ENCODE measurements at places on chromosomes 5 and 9. TPM values are rescaled to one million over a fixed set of nuclear protein-coding genes. Genes with fewer than 3 reads are reported as not detected.

DNA sequence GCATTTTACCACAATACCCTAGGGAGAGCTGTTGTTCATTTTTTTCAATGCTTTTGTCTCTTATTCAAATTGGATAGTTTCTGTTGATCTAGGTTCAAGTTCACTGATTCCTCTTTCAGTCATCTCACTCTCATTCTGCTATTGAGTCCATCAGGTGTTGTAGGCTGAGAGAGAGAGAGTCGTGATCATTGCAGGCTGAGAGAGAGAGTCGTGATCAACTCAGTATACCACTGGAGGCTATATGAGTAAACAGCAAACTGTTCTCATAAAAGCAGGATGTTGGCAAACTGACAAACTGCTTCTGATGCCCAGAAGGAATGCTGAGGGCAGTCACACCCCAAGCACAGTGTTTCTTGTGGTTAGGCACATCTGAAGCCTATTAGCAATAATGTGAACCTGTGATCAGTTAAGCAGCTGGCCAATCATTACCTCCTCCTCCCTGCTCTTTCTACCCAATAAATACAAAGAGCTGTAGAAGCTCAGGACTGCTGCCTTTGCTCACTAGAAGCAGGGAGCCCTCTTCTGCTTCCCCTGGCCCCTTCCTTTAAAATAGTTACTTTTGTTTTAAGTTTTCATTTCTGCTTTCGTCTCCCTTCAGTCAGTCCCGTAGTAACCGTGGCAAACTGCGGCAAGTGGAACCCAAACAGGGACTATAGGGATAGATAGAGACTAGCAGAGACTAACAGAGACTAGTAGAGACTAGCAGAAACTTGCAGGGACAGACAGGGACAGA is 476.1 kb upstream of the ACO1 start:
- H3K27me3 ChIP-seq = no peaks in the 10 kb centered on the region
- H3K4me1 ChIP-seq = no peaks in the 10 kb centered on the region
- H3K36me3 ChIP-seq = no peaks in the 10 kb centered on the region
- no peak overlapping the region for H3K4me3 ChIP-seq
- DNase-seq = no peak
- H3K27ac ChIP-seq = no peak overlapping the region

DNA sequence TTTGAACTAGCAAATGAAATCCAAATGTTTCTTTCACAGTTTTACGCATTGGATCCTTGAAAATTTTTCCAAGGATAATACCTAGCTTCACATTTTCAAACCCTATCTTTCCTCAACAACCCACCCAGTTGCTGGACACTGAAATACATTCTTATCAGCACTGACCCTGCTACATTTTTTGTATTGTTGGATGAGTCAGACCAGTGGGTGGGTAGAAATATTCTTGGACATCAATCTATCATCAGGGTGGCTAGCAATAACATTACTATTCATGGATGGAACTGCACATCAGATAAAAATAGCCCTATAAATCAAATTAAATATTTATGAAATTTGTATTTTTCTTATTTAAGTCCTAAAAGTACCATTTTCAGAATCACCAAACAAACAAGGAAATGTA is 407.4 kb upstream of the IZUMO3 start:
- no peaks in the 10 kb centered on the region for H3K27me3 ChIP-seq
- H3K4me3 ChIP-seq = no peak overlapping the region
- no peaks in the 10 kb centered on the region for H3K4me1 ChIP-seq
- H3K27ac ChIP-seq = no peak overlapping the region
- no peaks in the 10 kb centered on the region for H3K36me3 ChIP-seq
- no peak for DNase-seq

- no peaks in the 10 kb centered on the region for H3K36me3 ChIP-seq
- DNase-seq = no peak
- H3K4me3 ChIP-seq = no peak overlapping the region
Measured at GRCh38 chr9:91428927-91429351, 5.3 kb upstream of the NFIL3 start.

- no peak overlapping the region for H3K4me3 ChIP-seq
- peaks cover 10% of the 10 kb centered on the region for H3K27me3 ChIP-seq
- no peaks in the 10 kb centered on the region for H3K4me1 ChIP-seq
- H3K36me3 ChIP-seq = no peaks in the 10 kb centered on the region
- DNase-seq = no peak
- no peak overlapping the region for H3K27ac ChIP-seq
Measured at GRCh38 chr9:133076691-133077090, 14.9 kb downstream of the CEL start.

DNA sequence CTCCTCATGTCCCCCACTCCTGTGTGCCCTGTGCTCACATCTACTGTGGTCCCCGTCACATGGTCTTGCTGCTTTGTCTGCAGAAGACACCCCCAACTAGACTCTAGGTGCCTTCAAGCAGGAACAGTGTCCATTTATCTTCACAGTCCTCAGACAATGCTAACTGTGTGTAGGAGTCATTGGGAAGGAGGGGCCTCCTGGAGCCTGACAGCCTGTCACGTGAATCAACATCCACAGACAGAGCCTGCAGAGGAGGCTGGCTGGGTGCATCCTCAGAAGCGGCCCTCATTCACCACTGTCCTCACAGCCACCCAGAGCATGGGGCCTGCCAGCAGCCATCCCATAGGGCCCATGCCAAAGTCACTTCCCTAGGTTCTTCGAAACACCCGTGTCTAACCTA is 98.7 kb downstream of the MED10 start:
- H3K36me3 ChIP-seq = no peaks in the 10 kb centered on the region
- no peak for DNase-seq
- no peak overlapping the region for H3K27ac ChIP-seq

DNA sequence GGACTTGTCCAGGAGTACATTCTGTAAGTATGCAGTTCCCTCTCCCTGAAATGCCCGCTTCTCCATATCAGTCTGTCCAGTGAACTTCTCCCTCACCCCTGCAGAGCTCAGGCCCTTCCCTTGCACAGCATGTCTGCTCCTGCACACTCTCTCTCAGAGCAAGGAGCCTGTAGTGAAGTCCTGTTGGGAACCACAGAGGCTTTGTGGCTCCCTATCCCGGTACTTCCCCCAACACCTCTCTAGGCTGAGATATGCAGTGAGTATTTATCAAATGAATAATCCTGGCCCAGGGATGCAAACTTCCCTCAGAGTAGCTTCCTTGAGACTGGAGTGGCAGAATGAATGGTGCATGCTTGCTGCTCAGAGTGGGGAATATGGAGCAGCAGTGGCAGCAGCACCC is 48.8 kb downstream of the POC5 start:
- no peak overlapping the region for H3K4me3 ChIP-seq
- no peak overlapping the region for H3K27ac ChIP-seq
- H3K4me1 ChIP-seq = peaks cover 23% of the 10 kb centered on the region
- no peaks in the 10 kb centered on the region for H3K27me3 ChIP-seq
- no peaks in the 10 kb centered on the region for H3K36me3 ChIP-seq
- no peak for DNase-seq

- DNase-seq = no peak
- H3K27ac ChIP-seq = no peak overlapping the region
- peaks cover 68% of the 10 kb centered on the region for H3K4me1 ChIP-seq
Measured at GRCh38 chr5:142979636-142980035, 209.5 kb downstream of the ARHGAP26 start.

DNA sequence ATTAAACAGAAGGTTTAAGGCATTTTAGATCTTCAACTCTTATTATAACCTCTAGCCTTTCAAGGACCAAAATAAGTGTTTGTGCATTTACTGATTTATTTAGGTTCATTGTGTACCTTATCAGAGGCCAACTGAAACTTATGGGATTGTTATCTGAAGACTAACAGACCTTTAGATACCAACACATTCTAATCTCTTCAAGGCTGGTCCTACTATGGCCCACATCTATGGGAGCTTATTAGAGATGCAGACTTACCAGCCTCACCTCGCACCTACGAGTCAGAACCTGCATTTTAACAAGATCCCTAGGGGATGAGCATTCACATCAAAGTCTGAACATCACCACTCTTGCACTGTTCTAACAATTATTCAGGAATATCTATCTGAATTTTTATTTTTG is 1.9 kb downstream of the IARS1 start:
- H3K36me3 ChIP-seq = no peaks in the 10 kb centered on the region
- H3K27me3 ChIP-seq = no peaks in the 10 kb centered on the region
- H3K4me3 ChIP-seq = no peak overlapping the region

DNA sequence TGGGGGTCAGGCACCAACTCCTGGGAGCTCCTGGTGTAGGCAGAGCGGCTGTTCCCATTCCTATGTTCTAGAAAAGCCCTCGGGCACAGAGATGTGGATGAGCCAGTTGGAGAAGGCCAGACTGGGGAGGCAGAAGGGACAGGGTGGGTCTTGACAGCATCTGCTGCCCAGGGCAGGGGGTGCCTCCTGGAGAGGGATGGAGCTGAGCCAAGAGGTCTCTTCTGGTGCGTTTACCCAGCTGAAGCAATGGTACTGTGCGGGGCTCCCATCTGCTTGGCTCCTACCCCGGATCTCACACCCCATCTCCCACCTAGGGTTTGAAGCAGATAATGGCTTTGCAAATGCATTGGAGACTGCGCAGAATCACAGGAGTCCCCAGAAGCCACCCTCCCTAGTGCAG is 41.3 kb downstream of the SHB start:
- peaks cover under 1% of the 10 kb centered on the region for H3K36me3 ChIP-seq
- H3K27ac ChIP-seq = peak overlapping the region; percentile 97
- H3K4me3 ChIP-seq = no peak overlapping the region

- H3K36me3 ChIP-seq = peaks cover 3% of the 10 kb centered on the region
- no peak overlapping the region for H3K27ac ChIP-seq
Measured at GRCh38 chr9:124299515-124300090, 41.9 kb downstream of the NEK6 start.

DNA sequence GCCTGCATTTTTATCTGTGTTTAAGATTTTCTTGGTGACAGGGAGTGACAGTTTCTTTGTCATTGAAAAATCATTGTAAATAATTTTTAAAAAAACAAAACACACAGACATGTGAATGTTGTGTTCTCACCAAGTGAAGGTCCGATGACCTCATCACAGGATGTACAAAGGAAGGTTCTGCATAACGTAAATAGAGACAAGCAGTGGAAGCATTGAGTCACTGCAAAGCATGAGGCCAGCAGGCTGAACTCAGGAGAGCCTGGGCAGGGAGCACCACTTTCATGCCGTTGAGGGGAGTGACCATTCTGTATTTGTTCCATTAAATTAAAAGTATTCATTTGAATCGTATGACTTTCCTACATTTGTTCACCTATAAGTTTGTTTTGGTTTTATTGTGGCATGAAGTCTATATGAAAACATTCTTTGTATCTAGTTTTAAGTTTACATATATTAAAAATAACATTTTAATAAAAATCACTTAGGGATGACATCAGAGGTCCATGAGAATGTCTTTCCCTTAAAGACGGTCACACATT is 70.4 kb upstream of the TLE1 start:
- no peaks in the 10 kb centered on the region for H3K27me3 ChIP-seq
- peak; percentile 95 for DNase-seq
- peaks cover 11% of the 10 kb centered on the region for H3K4me1 ChIP-seq
- peak overlapping the region; percentile 91 for H3K27ac ChIP-seq
- H3K36me3 ChIP-seq = no peaks in the 10 kb centered on the region

DNA sequence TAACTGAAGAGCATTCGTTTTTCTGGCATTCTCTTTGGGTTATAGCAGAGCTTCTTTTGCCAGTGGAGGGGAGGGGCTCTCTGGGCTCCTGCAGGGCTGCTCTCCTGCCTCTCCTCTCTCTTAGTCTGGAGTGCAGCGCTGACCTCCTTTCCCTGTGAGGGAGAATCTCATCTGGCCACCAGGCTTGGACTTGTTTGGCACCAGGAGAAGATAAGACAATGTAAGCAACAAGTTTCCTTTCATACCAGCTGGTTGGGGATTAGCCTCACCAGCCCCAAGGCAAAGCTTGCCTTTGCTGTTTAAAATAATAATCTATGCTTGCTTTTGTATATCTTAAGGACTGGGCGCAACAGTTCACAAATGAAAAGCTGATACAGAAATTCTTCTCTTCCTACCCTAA is 196.4 kb downstream of the TLE4 start:
- no peaks in the 10 kb centered on the region for H3K36me3 ChIP-seq
- no peaks in the 10 kb centered on the region for H3K27me3 ChIP-seq
- H3K4me3 ChIP-seq = no peak overlapping the region
- H3K27ac ChIP-seq = no peak overlapping the region
- no peak for DNase-seq
- no peaks in the 10 kb centered on the region for H3K4me1 ChIP-seq

DNA sequence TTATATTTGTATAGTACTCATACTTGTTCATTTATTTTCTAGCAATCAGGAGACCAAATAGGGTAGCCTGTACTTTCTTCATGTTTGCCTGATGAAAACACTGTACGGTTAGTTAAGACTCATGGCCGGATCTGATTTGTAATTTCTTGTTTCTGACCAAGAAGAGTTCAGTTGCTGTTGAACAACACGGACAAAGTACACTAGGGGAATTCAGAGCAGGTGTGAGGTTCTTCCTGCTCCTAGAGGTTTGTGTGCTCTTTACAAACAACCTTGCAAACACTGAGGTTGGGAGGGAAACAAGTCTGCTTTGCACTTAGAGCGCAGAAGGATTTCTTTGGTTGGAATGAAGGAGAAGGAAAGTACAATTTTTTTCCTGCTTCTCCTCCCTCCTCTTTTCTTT is 69.7 kb downstream of the TRIO start:
- no peak overlapping the region for H3K4me3 ChIP-seq
- H3K36me3 ChIP-seq = no peaks in the 10 kb centered on the region
- H3K27me3 ChIP-seq = no peaks in the 10 kb centered on the region

Gene NPDC1
- 144 TPM for polyA plus RNA-seq

Gene CCL21
- polyA plus RNA-seq = not detected

Gene FAM151B
- 0.91 TPM for polyA plus RNA-seq

Gene ZBTB6
- polyA plus RNA-seq = 1.6 TPM

All from endothelial cell of umbilical vein (primary cell).